ENCODE measurements at places on chromosomes 13 and 19.

- DNase-seq = no peak
Observed at GRCh38 chr19:42360787-42361544, 29.1 kb downstream of the CNFN start.

DNA sequence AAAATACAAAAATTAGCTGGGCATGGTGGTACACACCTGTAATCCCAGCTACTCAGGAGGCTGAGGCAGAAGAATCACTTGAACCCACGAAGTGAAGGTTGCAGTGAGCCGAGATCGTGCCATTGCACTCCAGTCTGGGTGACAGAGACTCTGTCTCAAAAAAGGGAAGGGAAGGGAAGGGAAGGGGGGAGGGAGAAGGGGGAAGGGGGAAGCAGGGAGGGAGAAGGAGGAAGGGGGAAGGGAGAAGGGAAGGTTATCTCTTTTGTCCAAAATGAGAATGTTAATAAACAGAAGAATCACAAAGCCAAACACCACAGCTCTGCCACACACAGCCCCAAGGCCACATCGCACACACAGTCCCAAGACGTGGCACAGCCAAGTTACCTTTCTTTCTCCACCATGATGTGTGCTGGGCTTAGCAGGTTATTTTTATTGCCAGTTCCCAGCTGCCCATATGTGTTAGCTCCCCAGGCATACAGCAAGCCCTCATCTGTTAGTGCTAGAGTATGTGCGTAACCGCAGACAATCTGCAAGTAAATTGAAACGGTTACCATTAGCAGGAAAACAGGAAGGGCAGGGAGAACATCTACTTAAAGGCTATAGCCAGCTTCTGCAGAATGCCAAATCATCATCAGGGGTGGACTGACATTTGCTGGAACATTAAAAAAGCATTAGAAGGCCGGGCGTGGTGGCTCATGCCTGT lies 34.3 kb downstream of the RCBTB1 start:
- DNase-seq = no peak

- no peak for DNase-seq
Observed at GRCh38 chr19:8254286-8255001, 45.3 kb downstream of the CERS4 start.

DNA sequence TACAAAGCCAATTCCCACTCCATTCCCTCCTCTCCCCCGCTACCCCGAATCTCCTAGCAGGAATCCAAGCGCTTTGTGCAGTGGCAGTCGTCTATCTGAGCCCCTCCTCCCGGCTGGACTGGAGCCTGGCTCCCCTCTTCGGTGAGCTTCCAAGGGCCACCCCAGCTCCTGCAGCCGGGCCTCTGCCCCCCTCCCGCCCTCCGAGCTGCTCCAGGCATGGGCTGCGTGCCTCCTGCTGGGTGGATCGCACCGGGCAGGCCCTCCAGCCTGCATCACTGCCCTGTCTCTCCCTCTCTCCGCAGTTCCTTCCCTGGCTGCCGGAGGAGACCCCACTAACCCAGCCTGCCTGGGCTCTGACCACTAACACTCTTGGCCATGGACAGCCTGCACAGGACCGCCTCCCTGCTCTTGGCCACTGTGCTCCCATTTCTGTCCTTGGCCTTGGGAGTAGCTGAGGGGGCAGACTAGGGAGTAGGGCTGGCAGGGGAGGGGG lies 12.9 kb upstream of the LENG8 start:
- DNase-seq = no peak

DNA sequence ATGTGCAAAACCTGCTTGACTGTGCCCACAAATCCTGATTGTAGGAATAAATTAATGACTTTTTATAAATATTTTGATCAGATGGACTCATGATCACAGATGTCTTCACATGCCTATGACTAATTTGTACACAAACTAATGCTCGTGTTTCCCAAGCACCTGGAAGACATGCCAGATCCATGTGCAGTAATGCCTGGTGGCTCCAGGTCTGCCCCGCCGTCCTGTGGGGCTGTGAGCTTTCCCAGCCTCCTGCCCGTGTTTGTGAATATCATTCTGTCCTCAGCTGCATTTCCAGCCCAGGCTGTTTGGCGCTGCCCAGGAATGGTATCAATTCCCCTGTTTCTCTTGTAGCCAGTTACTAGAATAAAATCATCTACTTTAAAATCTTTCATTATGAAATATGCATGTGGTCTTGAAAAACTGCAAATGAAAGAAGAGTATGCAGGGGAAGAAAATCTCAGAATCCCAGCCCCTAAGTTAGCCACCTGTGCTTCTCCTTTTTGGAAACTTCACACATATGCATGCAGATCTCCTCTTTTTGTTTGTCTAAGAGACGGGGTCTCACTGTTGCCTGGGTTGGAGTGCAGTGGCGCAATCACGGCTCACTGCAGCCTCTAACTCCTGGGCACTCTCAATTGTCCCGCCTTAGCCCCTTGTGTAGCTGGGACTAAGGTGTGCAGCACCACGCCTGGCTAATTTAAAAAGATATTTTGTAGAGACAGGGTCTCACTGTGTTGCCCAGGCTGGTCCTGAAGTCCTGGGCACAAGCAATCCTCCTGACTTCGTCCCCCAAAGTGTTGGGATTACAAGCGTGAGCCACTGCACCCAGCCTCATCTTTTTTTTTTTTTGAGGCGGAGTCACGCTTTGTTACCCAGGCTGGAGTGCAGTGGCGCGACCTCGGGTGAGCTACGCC lies 6.2 kb downstream of the RPL28 start:
- no peak for DNase-seq

DNA sequence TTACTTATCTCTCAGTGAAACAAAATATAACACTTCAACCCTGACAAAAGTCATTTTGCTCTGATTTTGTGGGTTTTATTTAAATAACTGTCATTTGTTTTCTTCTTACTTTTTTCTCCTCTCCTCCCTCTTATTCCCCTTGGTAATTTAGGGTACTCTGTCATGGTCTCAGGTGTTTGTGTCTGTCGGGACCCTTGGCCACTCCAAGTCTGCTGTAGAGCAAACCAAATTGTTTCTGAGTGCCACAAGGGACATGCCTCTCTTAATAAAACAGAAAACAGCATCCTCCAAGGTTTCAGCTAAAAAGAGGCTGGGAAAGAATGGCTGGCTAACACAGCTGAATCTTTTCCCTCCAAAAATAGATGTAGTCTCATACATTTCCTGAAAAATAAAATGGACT lies 573.1 kb upstream of the KLF12 start:
- DNase-seq = no peak

DNA sequence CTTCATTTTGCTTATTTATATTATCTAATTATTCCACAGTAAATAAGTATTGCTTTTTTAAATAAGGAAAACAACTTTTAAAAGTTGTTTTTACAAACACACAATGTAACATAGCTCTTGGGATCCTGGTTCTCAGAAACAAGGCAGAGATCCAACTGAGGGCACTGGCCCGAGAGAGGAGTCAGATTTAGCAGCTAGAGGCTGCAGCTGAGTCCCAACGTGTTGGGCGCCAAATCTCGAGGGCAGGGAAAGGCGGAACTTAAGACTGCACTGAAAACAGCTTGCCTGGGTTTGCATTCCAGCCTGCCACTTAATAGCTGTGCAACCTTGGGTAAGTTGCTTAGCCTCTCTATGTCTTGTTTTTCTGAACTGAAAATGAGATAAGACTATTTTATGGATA lies 16.4 kb upstream of the WASF3 start:
- DNase-seq = no peak

DNA sequence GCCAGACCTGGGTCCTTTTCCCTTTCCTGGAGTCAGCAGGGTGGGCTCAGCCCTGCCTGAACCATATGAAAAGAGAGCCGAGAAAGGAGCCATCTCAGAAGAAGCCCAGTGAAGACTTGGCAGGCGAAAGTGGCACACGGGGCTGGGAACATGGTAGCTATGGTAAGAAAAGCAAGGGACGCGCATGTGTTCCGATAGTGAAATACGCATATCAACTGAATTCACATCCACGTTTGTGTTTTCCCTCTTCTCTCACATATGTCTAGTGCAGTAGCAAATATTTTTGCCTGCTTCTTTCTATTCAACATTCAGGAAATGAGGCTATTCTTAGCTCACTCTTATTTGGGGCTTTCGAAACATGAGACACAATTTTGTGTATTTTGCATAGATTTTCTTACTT lies 54.1 kb upstream of the PEG3 start:
- no peak for DNase-seq

- no peak for DNase-seq
Observed at GRCh38 chr19:39676004-39676403, 20.3 kb downstream of the LGALS16 start.

DNA sequence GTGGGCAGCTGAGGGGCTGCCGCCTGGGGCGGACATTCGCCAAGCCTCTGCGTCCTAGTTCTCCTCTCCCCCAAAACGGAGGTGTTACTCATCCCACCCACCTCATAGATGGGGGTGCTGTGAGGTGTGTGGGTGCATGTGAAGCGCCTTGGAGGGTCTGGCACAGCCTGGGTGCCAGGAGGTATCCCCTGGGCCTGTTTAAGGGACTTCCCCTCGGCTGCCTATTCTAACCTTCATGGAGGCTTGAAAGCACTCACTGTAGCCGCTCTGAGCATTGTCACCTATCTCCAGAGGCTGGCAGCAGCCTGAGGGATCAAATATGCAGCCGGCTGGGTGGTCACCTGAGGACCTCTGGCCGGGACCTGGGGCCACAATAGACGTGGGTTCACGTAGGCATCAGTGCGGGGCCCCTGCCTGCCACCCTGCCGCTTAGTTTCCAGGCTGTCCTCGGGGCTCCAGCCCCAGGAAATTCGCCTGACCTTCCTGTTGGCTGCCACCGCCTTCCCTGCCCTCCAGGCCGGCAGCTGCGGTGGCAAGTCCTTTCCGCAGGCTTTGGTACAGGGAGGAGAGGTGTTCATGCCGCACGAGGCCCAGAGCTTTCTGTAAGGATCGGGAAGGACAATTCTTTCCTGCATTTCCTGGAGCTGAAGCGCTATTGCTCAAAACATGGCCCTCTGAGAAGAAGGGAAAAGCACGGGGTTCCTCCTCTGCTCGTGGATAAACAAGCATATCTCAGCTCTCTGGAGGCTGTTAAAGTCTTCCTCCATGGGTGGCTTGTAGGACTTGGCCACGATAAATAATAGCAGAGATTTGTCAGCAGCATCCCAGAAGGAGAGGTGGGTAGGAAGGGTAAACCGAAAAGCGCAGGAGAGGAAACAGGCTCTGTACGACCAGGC lies 4.6 kb downstream of the COL4A2 start:
- DNase-seq = no peak

- DNase-seq = no peak
Observed at GRCh38 chr13:91074091-91074490, 273.4 kb upstream of the MIR17HG start.

DNA sequence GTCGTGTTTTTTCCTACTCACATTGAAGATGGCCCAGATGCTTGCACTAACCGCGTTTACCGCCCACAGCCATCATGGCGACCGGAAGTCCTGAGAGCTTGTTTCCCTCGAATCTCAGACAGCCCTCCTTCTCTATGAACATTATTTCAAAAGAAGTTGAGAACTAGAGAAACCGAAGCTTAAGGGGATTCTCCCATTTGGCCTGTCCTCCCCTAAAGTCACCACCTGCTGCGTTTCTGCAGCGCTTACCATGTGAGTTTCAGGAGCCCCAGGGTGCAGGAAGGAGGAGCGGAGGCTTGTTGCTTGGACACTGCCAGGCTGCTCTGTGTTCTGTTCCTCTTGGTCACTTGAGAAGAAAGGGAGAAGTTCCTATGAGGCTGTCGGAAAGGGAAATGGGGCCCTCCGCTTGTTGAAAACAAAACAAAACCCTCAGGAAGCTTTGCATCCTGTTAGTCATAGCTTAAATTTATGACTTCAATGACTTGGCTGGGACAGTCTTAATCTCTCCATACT lies 6.2 kb downstream of the CARD8 start:
- DNase-seq = peak; percentile 67

DNA sequence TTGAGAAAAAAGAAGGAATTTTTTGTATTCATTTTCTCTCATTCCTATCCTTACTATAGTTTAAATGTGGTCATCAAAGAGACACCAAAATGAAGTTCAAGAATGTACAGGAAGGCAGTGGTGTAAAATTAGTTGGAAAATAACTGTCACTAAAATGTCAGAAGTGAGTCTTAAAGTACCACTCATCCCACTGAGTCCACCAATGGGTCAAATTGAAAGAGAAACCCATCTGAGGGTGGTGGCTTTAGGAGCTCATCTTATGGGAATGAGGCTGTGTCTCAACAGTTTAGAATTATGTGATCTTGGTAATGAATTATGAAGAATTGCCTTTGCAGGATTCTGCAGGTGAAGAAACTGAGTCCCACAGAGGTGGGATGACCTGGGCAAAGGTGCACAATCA lies 403.5 kb downstream of the FGF9 start:
- no peak for DNase-seq

GRCh38 chr13:73451221-73452029 lies 392.6 kb downstream of the KLF5 start:
- no peak for DNase-seq

GRCh38 chr13:73599232-73600128 lies 534.7 kb downstream of the KLF12 start:
- no peak for DNase-seq

GRCh38 chr13:50387051-50387581 lies 371.9 kb downstream of the KCNRG start:
- no peak for DNase-seq

All from activated T-helper 2 cell treated with anti-CD3 and anti-CD28 coated beads, Interferon-gamma antibody, Interleukin-2, Interleukin-4, amounts not matched to agents 10 μg/mL and 5 μg/mL and 100 μg/mL, durations not matched to agents 14 hours and 24 hours and 36 hours (primary cell).